Omental fat pad (tissue), 4 donors: ENCODE measurements at places on chromosomes 1 and 21. TPM values are rescaled to one million over a fixed set of nuclear protein-coding genes. Genes with fewer than 3 reads are reported as not detected.

DNA sequence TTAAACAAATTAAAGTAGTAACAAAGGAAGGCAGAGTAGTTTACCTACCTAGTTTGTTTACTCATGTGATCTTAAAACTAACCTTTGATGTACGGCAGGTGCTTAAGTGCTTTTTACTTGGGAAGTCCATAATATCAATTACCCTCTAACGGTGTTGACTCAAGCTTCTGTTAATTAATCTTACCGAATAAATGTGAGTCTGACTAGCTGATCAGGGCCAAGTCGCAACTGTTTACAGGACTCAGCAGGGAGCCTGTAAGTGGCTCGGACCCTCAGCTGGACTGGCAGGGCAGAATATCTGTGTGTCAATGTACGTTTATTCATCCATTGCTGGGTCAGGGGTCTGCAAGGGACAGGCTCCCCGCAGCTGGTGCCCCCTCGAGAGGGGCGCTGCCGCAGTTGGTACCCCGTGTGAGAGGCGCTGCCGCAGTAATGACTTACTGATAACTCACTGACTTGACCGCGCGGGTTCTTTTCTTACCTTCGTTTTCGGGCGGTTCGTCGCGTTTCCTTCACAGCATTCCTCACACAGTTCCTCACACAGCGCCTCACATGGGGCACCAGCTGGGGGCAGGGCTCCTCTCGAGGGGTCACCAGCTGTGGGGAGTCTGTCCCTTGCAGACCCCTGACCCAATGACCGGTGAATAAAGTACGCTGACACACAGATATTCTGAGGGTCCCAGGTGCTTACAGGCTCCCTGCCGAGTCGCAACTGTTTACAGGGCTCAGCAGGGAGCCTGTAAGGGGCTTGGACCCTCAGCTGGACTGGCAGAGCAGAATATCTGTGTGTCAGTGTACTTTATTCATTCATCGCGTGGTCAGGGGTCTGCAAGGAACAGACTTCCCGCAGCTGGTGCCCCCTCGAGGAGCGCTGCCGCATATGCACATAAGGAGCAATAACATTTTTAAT is 3.0 kb downstream of the FMO1 start:
- no peak for DNase-seq

DNA sequence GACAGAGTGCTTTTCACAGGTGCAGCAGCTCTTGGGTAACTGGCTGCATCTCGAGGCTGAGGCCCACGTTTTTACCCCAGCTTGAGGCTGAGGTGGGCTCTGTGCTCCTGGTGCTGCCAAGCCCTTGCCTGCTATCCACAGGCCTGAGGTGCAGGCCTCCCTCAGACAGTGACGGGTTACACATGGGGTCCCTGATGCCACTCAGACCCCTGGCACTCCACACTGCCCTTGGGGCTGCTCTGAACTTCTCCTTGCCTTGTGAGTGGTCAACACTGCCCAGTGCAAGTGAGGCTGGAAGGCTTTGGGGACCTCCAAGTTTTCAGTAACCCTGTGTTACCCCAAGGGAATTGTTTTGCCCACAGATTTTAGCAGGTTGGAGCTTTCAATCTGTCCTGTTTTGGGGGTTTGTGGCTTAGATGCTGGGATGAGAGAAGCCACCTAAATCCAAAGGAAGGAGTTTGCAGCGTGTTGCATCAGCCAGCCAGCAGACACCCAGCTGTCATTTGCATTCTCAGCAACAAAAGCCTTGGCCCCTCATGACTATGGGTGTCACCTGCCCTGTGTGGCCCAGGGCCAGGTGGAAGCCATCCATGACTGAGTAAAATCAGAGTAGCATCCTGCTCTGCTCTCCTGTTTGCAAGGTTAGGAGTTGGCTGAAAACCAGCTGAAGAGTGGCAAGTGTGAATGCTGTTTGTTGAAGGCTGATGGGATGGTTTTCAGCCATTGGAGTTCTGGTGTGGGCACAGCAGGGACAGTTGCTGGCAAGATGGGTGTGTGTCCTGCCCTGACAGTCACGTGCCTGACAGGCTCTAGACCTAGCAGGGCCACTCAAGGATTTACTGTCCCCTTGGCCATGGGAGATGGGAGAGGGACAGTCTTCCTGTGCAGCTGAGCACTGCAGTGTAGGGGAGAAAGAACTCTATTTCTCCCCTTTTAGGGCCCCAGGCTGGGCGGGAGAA is 3.2 kb downstream of the RNF187 start:
- DNase-seq: no peak

The ALPL gene
- 18.9 TPM for total RNA-seq

DNA sequence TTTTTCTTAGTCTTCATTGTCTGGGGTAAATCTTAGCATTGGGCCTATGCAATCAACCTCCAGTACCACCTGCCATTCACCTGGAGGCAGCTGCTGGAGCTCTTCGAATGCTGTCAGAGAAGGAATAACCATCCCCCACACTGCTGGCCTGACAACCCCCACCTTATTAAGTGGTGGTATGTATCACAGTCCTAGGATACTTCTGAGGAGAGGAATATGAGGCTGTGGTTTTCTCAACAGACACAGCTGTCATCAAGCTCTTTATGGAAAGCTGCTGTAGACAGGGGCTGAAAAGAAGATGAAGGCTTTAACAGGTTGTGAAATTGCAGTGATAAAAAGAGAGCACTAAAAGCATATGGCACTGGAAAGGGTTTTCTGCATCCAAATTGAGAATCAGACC is 61.7 kb downstream of the TSEN15 start:
- DNase-seq: no peak

The B4GALT3 gene
- 36.6 TPM for total RNA-seq

The TTC39A gene
- total RNA-seq: 0.56 TPM

The TFAP2E gene
- 0.37 TPM for total RNA-seq

DNA sequence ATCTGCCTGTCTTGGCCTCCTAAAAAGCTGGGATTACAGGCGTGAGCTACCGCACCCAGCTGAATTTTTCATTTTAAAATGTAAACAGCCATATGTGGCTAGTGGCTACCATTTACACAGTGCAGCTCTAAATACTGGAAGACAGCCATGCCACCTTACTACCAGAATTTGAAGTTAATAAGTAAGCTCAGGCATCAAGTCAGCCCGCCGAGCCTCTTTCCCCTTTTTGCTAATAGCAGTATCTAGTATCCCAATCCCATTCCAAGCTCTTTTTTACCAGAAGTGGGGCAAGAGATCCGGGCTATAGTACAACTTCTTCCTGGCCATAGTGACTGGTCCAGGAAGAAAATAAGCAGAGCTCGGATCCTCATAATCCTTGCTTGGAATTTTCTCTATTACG is 15.1 kb downstream of the TAF13 start:
- DNase-seq: no peak

The OPTC gene
- not detected for total RNA-seq

- peak; percentile 58 for DNase-seq
Observed at GRCh38 chr1:15799004-15799867, 8.2 kb downstream of the UQCRHL start.

GRCh38 chr1:182095946-182096345 is 34.4 kb upstream of the ZNF648 start:
- no peak for DNase-seq

DNA sequence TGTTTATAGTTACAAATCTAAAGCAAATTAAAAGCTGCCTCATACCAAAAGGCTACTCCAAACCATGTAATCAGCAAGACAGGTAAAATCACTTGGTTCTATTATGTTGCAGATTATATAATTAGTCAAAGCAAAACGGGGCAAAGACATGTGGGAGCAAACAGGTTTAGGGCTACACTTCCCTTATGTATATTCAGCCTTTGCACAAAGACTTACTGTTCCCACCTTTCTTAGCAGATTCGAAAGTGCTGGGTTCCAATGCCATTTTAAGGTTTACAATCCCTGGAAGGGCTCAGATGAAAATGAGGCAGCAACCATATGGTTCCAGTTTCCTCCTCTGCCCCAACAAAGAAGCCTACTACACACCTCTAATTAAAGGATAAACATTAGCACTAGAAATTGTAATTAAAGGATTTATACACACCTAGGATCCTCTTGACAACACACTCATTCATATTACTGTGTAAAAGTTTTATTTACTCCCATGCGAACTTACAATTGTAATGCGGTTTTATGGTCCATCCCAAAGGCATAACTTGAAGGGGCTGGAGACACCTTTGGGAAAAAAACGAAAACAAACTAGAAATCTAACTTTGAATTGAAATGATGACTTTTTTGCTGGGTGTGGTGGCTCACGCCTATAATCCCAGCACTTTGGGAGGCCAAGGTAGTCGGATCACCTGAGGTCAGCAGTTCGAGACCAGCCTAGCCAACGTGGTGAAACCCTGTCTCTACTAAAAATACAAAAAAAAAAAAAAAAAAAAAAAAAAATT is 117.3 kb upstream of the PKN2 start:
- DNase-seq: no peak

The LRRC52 gene
- not detected for total RNA-seq

The LCE1A gene
- total RNA-seq: not detected
